Activated T-helper 2 cell treated with anti-CD3 and anti-CD28 coated beads, Interferon-gamma antibody, Interleukin-2, Interleukin-4, amounts not matched to agents 10 μg/mL and 5 μg/mL and 100 μg/mL, durations not matched to agents 14 hours and 24 hours and 36 hours (primary cell): ENCODE measurements at places on chromosomes 2 and 18.

- no peak overlapping the region for H3K27ac ChIP-seq
- H3K27me3 ChIP-seq, result no peaks in the 10 kb centered on the region
- no peak overlapping the region for H3K4me3 ChIP-seq
- H3K36me3 ChIP-seq, result no peaks in the 10 kb centered on the region
- H3K4me1 ChIP-seq, result no peaks in the 10 kb centered on the region
These were observed 179.0 kb downstream of the BARD1 start for GRCh38 chr2:214630402-214631045.

GRCh38 chr2:15565994-15566671, 5.0 kb upstream of the NBAS start:
- peaks cover 18% of the 10 kb centered on the region for H3K27me3 ChIP-seq
- DNase-seq, result no peak
- H3K4me1 ChIP-seq, result peaks cover 17% of the 10 kb centered on the region
- H3K27ac ChIP-seq, result no peak overlapping the region
- H3K36me3 ChIP-seq, result no peaks in the 10 kb centered on the region
- no peak overlapping the region for H3K4me3 ChIP-seq

- H3K27me3 ChIP-seq, result peaks cover 3% of the 10 kb centered on the region
- H3K4me1 ChIP-seq, result no peaks in the 10 kb centered on the region
- DNase-seq, result no peak
- no peak overlapping the region for H3K4me3 ChIP-seq
These were observed 78.9 kb upstream of the SPRED2 start for GRCh38 chr2:65511306-65511705.

DNA sequence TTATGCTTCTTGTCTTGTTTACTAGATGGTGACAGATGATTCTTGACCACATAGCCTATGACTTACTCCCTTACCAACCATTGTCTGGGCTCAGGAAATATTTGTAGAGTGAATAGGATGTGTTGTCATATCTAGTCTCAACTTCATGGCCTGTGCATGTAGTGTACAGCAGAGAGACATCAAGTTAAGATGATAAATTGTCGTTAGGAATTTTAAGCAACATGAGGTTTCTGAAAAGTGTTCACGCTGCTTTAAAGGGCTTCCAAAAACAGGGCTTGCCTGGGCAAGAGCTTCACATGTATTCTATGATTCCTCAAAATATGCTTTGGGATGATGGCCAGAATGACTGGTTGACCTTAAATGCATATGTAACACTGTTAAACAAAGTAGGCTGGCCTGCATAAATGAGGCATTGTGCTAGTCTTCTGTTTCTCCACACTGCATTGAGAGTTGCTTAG, 424.0 kb downstream of the RND3 start:
- no peak for DNase-seq
- no peak overlapping the region for H3K4me3 ChIP-seq
- H3K36me3 ChIP-seq, result no peaks in the 10 kb centered on the region

DNA sequence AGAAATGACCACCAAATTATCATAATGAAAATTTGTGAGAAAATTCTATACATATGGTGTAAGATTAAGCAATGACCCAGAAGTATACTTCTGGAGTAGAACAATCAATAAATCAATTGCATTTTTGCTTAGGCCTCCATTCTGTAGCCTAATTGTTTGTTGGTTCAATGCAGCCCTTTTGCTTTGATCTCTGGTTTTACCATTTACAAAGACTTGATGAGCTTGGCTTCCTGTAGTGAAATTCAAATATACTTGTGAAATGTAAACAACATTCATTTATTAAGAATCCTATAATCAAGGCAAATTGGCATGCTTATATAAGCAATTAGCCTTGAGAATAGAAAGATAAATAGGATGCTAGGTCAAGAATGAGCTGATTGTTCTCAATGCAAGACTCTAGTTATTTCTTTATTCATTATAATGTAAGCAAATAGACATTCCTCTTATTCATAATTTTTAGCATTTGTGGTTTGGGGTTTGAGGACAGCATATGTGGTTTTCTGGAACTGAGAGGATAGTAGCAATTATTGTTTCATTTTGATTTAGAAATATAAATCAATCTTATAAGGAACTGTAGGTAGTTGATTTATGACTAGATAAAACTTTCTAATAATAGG, 9.7 kb downstream of the FMNL2 start:
- no peak overlapping the region for H3K27ac ChIP-seq
- no peaks in the 10 kb centered on the region for H3K36me3 ChIP-seq
- peaks cover 2% of the 10 kb centered on the region for H3K4me1 ChIP-seq
- DNase-seq, result no peak

DNA sequence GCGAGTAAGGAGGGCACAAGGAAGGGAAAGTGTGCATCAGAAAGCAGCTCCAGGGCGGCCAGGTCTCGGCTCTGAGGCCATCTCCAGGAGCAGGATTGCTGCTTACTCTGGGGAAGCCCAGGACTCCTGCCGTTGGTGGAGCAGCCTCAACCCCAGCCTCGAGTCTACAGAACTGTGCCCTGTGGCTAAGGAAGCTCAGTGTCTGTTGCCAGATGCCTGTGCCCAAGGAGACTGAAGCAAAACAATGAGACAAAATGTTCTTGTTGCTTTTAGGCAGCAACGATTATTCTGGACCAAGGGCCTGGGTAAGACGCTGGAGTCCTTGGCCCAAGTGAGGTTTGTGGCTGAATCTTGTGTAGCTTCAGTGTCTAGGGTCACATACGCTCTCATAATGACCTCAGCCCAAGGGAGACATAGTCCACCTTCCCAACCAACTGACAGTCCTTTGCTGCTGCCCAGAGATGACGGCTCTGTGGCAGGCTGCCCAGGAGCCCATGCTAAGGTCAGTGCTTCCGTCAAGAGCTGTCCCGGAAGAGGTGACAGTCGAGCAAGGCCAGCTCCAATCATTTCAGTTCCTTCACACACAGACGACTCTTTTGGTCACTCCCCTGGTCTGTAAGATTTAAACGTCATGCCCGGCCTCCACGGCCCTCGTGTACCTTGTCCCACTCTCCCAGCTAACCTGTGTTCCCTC, 223.8 kb downstream of the TTC32 start:
- no peaks in the 10 kb centered on the region for H3K4me1 ChIP-seq
- no peak for DNase-seq
- H3K4me3 ChIP-seq, result no peak overlapping the region
- H3K27ac ChIP-seq, result no peak overlapping the region

- H3K4me3 ChIP-seq, result no peak overlapping the region
- H3K27me3 ChIP-seq, result no peaks in the 10 kb centered on the region
- no peaks in the 10 kb centered on the region for H3K36me3 ChIP-seq
- DNase-seq, result no peak
- no peaks in the 10 kb centered on the region for H3K4me1 ChIP-seq
These were observed 179.5 kb downstream of the PPP1R1C start for GRCh38 chr2:182165202-182165601.

DNA sequence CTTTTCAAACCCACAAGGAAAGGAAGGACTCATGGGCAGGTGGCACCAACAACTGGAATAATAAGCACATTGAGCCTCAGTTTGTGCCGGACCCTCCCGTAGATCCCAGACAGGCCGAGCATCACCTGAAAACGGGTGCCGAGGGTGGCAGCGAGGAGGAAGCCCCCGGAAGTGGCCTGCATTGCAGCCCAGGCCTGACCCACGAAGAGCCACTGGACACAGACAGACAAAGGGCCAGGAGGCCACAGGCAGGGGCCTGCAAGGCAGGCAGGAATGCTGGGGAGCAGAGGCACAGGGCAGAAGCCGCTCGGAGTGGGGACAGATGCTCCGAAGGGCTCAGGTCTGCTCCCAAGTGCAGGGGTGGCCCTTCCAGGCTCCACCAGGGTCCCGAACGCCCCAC, 31.7 kb downstream of the MTERF4 start:
- H3K4me1 ChIP-seq, result no peaks in the 10 kb centered on the region
- no peak for DNase-seq
- peaks cover 8% of the 10 kb centered on the region for H3K36me3 ChIP-seq
- H3K4me3 ChIP-seq, result no peak overlapping the region
- H3K27me3 ChIP-seq, result no peaks in the 10 kb centered on the region

GRCh38 chr2:62435720-62436119, 70.3 kb downstream of the TMEM17 start:
- DNase-seq, result no peak
- H3K27me3 ChIP-seq, result peaks cover 12% of the 10 kb centered on the region
- H3K36me3 ChIP-seq, result no peaks in the 10 kb centered on the region
- H3K4me1 ChIP-seq, result no peaks in the 10 kb centered on the region
- H3K4me3 ChIP-seq, result no peak overlapping the region

DNA sequence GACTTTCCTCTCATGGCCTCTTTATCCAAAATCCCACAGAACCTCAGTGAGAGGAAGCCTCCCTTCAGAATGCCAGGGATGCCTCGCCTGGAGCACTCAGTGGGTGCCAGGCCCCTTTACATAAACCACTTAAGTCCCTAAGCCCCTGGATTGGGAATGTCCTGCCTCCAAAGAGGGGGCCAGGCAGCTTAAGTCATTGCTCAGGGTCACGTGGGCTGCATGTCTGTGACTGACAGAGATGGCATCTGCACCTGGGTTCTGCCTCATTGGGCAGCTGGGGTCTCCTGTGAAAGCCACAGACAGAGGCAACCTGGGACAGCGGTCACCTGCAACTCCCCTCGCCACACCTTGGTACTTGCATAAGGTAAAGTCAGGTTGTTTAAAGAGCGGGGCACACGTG, 93.5 kb downstream of the MYT1L start:
- no peaks in the 10 kb centered on the region for H3K4me1 ChIP-seq
- no peak for DNase-seq
- no peak overlapping the region for H3K27ac ChIP-seq
- H3K27me3 ChIP-seq, result no peaks in the 10 kb centered on the region

- H3K27ac ChIP-seq, result no peak overlapping the region
- DNase-seq, result no peak
- H3K36me3 ChIP-seq, result peaks cover 47% of the 10 kb centered on the region
These were observed 44.4 kb downstream of the RPIA start for GRCh38 chr2:88735853-88736252.

DNA sequence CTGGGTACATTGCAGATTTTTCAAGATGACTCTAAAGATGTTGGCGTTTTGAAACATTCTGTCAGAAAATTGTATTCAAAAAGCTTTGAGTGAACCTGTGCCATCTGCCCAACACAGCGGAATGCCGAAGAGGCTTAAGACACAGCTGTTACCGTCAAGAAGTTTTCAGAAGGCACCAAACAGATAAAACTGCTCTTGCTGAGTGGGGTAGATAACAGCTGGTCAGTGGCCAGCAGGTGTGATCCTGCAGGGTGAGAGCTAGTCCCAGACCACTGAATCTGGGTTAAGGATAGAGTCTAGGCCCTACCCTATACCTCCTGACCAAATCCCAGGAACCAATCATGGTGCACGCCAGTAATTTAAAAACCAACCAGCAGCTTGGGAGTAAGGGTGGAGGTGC, 60.5 kb upstream of the B3GNT7 start:
- H3K27me3 ChIP-seq, result no peaks in the 10 kb centered on the region
- no peaks in the 10 kb centered on the region for H3K36me3 ChIP-seq
- no peak for DNase-seq

GRCh38 chr18:28519997-28520396, 343.1 kb upstream of the CDH2 start:
- no peak for DNase-seq
- H3K4me1 ChIP-seq, result no peaks in the 10 kb centered on the region
- H3K4me3 ChIP-seq, result no peak overlapping the region
- H3K27ac ChIP-seq, result no peak overlapping the region

- no peaks in the 10 kb centered on the region for H3K36me3 ChIP-seq
- H3K4me3 ChIP-seq, result no peak overlapping the region
- H3K4me1 ChIP-seq, result no peaks in the 10 kb centered on the region
These were observed 76.2 kb downstream of the SATB2 start for GRCh38 chr2:199381531-199381930.

GRCh38 chr2:232681527-232681926, 15.6 kb upstream of the GIGYF2 start:
- no peak for DNase-seq
- no peaks in the 10 kb centered on the region for H3K36me3 ChIP-seq
- peaks cover 27% of the 10 kb centered on the region for H3K27me3 ChIP-seq
- peaks cover 1% of the 10 kb centered on the region for H3K4me1 ChIP-seq

DNA sequence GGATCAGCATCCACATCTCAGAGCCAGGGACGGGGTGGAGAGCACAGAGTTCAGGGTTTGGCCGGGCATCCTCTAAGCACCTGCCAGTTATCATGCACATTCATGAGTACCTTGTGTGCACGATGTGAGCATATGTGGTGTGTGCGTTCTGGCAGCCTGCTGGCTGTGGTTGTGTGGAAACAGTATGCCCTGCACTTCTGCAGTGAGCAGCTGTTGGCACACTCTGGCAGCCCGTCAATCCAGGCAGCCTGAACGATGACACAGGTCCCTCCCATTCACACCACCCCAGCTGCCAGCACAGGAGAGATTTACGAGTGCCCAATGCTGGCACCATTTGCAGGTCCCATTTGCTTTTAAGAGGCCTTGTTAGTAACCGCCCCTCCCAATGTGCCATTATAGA, 74.2 kb downstream of the CD8B2 start:
- H3K4me3 ChIP-seq, result no peak overlapping the region
- no peaks in the 10 kb centered on the region for H3K4me1 ChIP-seq
- H3K36me3 ChIP-seq, result no peaks in the 10 kb centered on the region
- DNase-seq, result no peak

GRCh38 chr2:159094173-159094737, 125.8 kb downstream of the TANC1 start:
- no peak for DNase-seq
- no peaks in the 10 kb centered on the region for H3K27me3 ChIP-seq
- H3K36me3 ChIP-seq, result no peaks in the 10 kb centered on the region
- H3K4me3 ChIP-seq, result no peak overlapping the region

GRCh38 chr2:148814860-148815419, 60.1 kb upstream of the KIF5C start:
- H3K4me1 ChIP-seq, result peaks cover 20% of the 10 kb centered on the region
- no peak for DNase-seq
- peaks cover 21% of the 10 kb centered on the region for H3K27me3 ChIP-seq
- no peak overlapping the region for H3K4me3 ChIP-seq

GRCh38 chr18:31097666-31098065, 4.6 kb downstream of the DSC2 start:
- peaks cover 15% of the 10 kb centered on the region for H3K27me3 ChIP-seq
- H3K4me1 ChIP-seq, result no peaks in the 10 kb centered on the region
- H3K4me3 ChIP-seq, result no peak overlapping the region
- H3K27ac ChIP-seq, result no peak overlapping the region
- no peak for DNase-seq

DNA sequence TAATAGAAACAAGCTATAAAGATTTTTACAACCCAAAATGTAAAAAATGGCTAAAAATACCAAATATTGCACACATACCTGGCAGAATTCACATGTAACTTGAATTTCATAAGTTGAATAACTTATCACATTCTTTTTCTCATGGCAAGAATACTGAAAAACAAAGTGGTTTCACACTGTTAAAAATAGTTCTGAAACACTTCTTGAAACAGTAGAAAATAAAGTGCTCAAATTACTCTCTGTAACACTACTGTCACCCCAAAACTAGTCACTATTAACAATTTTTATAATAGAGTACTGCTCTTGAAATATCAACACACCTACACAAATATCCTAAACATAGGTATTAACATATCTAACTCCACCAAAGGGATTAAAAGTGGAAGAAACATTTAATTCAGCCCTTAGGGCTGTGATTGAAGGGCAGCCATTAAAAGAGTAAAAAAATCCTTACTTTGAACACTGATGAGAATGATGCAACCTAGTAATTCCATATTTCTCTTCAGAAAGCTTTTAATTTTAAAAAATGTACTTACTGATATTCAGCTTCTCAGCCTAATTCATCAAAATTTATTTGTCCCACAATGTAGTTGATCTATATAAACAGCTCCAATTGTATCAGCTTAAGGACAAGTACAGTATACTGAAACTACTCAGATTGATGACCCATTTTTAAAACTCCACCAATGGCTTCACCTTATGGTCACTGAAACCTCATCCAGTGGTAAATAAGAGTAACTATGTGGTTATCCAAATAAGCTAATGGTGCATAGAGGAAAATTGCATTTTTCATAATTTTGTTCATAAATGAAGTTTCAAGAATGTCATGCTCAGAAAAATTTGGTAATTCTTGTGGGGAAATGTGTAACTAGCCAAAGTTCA, 31.4 kb downstream of the ATF2 start:
- H3K36me3 ChIP-seq, result peaks cover 55% of the 10 kb centered on the region
- H3K4me3 ChIP-seq, result no peak overlapping the region
- H3K27ac ChIP-seq, result no peak overlapping the region
- no peaks in the 10 kb centered on the region for H3K27me3 ChIP-seq
- peaks cover 31% of the 10 kb centered on the region for H3K4me1 ChIP-seq
